Bladder microvascular endothelial cell (primary cell): ENCODE measurements at places on chromosomes 5 and 9. TPM values are rescaled to one million over a fixed set of nuclear protein-coding genes. Genes with fewer than 3 reads are reported as not detected.

ZDHHC11 gene
- total RNA-seq: 0.32 and 2.1 TPM in 2 replicates

IL31RA gene
- total RNA-seq: under 0.01 and 0.06 TPM in 2 replicates

DIRAS2 gene
- 0.13 TPM in 1 of 2 replicates, not detected in the other for total RNA-seq

FOXD4L5 gene
- under 0.01 and 0.06 TPM in 2 replicates for total RNA-seq
